ENCODE measurements at places on chromosomes 1 and 21. TPM values are rescaled to one million over a fixed set of nuclear protein-coding genes. Genes with fewer than 3 reads are reported as not detected.

- DNase-seq = peak; percentile 56
Measured at GRCh38 chr1:241356519-241357365, at the start of gene RGS7. Gene RGS7 (minus strand): TSS chr1:241357205.

DNA sequence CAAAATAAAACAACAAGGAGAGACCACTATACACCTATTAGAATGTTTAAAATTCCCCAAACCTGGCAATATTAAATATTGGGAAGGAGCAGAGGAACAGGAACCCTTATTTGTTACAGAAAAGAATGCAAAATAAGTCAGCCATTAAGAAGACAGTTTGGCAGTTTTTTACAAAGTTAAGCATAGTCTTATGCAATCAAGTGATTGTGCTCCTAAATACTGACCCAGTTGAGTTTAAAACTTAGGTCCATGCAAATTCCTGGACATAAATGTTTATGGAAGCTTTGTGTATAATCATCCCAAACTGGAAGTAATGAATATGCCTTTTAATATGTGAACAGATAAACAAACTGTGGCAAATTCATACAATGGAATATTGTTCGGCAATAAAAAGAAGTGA lies 72.9 kb upstream of the RGS4 start:
- no peak for DNase-seq

GRCh38 chr1:213994888-213995287 lies 7.1 kb downstream of the PROX1 start:
- no peak for DNase-seq

Gene IFI44
- total RNA-seq = 14.5 TPM

Gene OR2G6
- total RNA-seq = not detected

Gene USP21
- total RNA-seq = 36.2 TPM

Measured in ovary (tissue), 10 donors.